Pulmonary artery endothelial cell (primary cell): ENCODE measurements at places on chromosomes 7 and 10. TPM values are rescaled to one million over a fixed set of nuclear protein-coding genes. Genes with fewer than 3 reads are reported as not detected.

GRCh38 chr10:119291223-119291900 is 84.0 kb downstream of the GRK5 start:
- DNase-seq, result no peak

GRCh38 chr7:92639966-92640365 is 49.8 kb upstream of the FAM133B start:
- no peak for DNase-seq

- DNase-seq, result no peak
Observed at GRCh38 chr7:30023524-30023923, 3.0 kb downstream of the FKBP14 start.

DNA sequence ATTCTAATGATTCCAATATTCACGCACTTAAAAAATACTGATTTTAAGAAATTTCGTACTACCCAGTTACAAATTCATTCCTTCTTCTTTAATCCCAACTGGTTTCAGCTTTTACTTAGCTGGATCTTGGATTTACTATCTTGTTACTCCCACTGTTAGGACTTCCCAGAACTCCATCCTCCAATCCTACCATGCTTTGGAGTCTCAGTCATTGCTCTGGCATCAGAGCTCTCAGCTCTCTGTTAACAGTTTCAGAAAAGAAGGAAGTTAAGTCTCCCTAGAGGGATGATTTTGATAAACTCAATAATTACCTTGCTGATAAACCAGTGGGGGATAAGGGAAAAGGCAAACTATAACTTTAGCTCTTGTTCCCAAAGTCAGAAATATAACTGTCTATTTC is 9.5 kb downstream of the PPA1 start:
- no peak for DNase-seq

DNA sequence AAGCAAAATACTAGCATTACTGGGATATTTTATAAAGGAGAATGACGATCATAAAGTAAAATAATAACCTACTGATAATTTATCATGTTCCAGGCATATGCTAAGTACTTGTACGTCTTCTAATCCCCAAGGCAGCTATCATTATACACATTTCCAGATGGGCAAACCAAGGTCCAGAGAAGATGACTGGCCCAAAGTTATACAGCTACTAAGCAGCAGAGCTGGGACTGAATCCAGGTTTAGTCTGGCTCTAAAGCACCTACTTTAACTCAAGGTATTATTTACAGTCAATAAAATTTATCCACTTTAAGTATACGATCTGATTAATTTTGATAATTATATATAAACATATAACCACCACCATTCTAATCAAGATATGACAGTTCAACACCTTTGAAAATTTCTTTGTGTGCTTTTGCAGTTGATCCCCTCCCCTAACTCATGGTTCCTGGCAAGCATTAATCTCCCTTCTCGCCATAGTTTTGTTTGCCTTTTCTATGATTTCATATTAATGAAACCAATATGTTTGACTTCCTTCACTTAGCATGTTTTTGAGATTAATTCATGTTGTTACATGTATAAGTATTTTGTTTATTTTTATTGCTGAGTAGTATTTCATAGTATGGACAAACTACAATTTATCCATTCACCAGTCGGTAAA is 126.7 kb downstream of the CPEB3 start:
- no peak for DNase-seq

DNA sequence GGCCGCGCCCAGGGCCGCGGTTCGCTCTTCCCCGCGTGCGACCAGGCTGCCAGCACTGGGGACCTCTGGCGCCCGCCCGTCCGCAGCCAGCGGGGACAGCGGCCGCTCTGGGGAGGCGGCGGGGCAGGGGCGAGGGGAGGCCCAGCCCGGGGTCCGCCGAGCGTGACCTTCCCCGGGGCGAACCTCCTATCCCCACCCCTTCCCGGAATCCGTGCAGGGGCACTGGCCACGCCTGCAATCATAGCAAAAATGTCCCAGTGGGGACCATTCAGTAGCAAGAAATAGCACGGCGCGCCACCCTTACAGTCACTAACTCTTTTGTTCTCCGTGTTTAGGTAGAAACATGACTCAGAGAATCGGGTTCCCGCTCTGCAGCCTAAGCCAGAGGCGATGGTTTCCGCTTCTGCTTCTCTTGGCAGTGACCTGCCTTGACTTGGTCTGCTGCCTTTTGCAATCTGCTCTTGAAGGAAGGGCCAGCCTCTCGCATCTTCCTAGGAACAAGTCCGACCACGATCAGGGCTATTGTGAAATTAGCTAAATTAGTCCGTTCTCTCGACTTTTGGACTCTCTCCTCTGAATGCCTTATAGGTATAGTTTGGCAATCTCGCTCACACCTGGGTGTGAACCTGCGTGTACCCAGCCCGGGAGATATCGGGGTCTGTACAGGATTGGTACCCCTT is 79.3 kb upstream of the ACBD5 start:
- DNase-seq, result peak; percentile 15

GRCh38 chr7:42227541-42227935 is 9.5 kb downstream of the GLI3 start:
- DNase-seq, result no peak

- DNase-seq, result no peak
Observed at GRCh38 chr7:114922652-114923402, 933 bp downstream of the MDFIC start.

DNA sequence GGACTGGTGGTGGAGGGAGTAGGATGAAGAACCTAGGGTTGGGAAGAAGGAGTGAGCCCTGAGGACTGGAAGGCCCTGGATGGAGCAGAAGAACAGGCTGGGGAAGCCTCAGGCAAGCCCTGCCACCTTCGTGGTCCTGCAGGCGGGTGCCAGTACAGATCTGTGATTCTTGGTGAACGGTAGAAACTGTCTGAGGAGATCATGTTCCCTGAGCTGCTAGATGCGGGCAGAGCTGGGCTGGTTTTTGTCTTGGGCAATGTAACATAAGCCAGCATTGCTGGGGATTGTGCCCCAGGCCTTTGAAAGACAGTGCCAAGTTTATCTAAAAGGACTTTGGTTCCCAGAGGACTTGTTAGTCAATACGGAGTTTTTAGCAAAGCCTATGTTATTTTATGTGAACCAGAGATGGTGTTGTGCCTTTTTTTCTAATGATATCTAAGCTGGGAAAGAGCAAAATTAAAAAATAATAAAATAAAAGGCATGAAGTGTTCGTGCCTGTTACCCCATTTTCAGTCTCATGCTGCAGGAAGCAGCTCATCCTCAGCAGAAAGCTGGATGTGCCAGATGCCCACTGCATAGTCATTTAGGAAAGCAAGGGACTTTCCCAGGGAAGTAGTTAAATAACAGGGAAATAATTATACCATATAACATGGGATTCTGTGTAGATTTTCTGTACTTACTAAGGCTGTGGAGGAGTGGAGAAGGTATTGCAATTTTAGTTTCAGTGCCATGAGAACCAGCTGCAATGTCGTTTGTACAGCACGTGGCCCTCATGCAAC is 24.4 kb upstream of the FIGNL1 start:
- DNase-seq, result no peak

DNA sequence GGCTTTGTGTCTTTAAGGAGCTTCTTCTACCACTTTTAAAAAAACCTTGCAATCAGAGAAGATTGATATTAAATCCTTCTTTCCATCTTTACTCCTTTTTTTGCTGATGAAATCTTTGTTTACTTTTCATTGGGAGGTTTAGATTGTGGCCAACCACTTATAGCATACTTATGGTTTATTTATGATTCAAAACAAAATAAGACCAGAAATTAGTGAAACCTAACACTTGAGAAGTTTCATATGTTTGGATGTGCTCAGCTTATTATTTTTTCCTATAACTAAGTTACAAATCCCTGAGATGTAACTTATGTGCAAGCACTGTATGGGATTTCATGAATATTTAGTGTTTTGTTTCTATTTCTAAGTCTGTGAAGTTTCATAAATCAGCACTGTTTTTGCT is 13.5 kb upstream of the PRPS1L1 start:
- DNase-seq, result no peak

The JAZF1 gene
- total RNA-seq, result 5.5 and 6.0 TPM in 2 replicates

The TNS3 gene
- 15.8 and 30.4 TPM in 2 replicates for total RNA-seq

The APBB1IP gene
- not detected in 2 replicates for total RNA-seq

The CCDC172 gene
- not detected in 2 replicates for total RNA-seq

The CALCR gene
- total RNA-seq, result not detected in 2 replicates

The PDGFA gene
- total RNA-seq, result 63.2 and 75.6 TPM in 2 replicates

The CHCHD1 gene
- total RNA-seq, result 30.9 and 31.3 TPM in 2 replicates
